ENCODE measurements at places on chromosomes 13 and 19.

GRCh38 chr13:99982036-99982730, 599 bp downstream of the ZIC2 start:
- peak; percentile 47 for DNase-seq

DNA sequence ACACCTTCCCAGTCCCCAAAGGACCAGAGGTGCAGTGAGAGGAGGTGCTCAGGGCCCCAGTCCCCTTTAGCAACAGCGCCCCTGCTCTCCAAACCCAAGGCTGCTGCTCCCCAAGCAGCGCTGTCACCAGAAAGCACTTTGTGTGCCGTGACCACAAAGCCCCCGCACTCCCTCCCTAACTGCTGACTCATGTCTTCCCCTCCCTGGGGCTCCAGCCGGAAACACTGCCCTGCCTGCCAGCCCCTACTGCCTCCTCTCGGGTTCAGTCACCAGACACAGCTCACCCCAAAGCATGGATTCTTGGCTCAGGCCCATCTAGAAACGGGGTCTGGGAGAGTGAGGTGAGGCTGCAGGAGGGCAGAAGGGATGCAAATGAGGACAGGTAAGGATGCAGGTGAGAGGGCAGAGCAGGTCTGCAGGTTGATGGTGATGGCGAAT, 4.9 kb upstream of the TNFSF14 start:
- DNase-seq, result peak; percentile 95

- no peak for DNase-seq
These were observed 185.7 kb downstream of the KATNAL1 start for GRCh38 chr13:30121666-30122065.

- no peak for DNase-seq
These were observed 1.5 kb downstream of the SPATA13 start for GRCh38 chr13:24161980-24162525.

- DNase-seq, result no peak
These were observed 216.5 kb downstream of the EFNB2 start for GRCh38 chr13:106318941-106319411.

- DNase-seq, result no peak
These were observed 126.8 kb upstream of the CACNA1A start for GRCh38 chr19:13633109-13633508.

- no peak for DNase-seq
These were observed 36.1 kb downstream of the TBC1D4 start for GRCh38 chr13:75445717-75446499.

DNA sequence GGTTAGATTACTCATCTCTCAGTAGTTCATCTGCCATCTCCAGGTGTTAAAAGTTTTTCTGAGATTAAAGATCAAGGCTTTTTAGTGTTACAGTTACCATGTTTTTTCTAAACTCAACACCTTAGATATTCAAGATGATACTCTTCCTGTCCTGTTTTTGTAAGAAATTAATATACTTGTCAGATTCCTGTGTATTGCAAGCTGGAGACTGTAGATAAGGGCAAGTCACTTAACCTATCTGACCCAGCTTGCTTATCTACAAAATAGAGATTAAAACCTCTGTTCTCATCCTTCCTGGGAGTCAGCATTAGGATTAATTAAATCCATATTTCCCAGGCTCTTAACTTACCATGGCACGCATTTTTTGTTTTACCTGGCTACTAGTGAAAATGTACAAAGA, 25.2 kb downstream of the SUGT1 start:
- DNase-seq, result no peak

DNA sequence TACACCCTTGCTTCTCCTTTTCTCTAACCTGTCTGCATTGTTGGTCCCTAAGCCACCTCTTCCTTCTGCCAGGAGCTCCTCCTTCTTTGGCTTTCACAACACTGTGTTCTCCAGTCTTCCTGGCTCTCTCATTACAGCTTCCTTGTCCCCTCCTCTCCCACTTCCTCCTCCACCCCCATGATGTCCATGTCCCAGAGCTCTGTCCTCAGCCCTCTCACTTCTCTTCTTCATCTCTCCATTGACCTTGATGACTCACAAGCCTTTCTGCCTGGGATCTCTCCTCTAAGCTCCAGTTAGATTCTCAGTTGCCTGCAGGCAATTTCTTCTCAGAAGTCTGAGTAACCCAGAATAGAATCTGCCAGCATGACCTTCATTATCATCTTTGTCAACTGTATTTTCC, 100.3 kb upstream of the WASF3 start:
- no peak for DNase-seq

GRCh38 chr13:46668302-46668720, 115.3 kb downstream of the LRCH1 start:
- peak; percentile 8 for DNase-seq

DNA sequence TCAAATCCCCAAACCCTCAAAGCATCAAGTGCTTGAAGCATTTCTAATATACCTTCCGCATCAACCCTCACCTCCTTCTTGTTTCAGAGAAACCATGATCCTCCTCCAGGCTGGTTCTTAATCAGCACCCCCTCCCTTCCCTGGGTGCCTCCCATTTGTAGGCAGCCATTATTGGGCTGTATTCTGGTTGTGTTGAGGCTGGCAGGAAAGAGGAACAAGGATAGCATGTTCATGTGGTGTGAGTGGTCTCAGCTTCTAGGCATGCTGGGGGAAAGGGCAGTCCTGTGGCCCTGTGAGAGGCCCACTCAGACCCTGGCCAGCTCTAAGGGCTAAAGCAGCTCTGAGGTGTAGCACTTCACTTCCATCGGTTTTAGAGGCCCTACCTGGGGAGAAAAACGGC, 18.9 kb upstream of the TRIM13 start:
- no peak for DNase-seq

GRCh38 chr19:4930664-4931063, 21.4 kb downstream of the UHRF1 start:
- peak; percentile 38 for DNase-seq

GRCh38 chr13:74000876-74001275, 133.3 kb downstream of the KLF12 start:
- no peak for DNase-seq

DNA sequence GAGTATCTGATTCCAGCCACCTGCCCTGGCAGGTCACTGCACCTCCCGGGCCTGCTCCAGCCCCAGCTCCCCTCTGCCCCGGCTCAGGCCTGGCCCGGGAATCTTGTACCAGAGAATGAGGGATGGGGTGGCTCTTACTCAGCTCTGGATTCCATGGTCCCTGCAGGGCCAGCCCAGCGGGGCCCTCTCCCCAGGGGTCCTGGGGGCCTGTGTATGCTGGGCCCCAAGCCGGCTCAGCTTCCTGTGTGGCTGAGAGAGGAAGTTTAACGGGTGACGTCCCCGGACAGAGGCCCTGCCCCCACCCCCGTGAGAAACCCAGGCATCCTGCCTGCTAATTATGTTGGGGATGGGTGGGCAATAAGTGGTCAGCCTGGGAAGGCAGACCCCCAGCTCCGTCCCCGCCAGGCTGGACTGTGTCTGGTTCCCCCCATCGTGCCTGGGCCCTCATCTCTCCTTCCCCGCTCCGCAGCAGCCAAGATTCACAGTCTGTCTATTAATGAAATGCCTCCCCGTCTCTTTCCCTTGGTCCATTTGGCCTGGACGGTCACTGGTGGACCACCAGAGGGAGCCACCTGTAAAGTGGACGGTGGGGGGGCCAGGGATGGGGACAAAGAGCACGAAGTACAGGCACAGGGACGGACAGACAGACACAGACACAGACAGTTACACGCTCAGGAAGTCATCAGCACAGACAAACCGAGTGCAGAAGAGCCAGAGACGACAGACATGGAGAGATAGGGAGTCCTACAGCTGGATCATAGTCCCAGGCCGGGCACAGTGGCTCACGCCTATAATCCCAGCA, at the start of gene DENND1C:
Gene DENND1C, minus strand, starts transcription at position 247 of the 802 bp plus-strand sequence. Its CDS starts 92 bp downstream, at position 155.
- DNase-seq, result peak; percentile 83

DNA sequence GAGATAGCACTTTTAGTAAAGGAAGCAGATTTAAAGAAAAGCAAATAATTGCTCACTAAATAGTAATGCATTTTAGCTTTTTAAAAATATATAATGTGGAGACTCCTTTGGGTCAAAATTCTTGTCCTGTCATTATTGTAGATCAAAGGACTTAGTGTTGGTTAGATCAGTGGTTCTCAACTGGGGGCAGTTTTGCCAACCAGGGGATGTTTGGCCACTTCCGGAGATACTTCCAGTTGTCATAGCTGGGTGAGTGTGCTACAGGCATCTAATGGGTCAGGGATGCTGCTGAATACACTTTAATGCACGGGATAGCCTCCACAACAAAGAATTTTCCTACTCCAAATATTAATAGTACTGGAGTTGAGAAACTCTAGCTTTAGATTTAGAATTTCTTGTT, 126.8 kb downstream of the LMO7 start:
- DNase-seq, result no peak

All from stimulated activated CD4-positive, alpha-beta T cell treated with anti-CD3 and anti-CD28 coated beads, Interleukin-15, amount 100 ng/mL, for 24 hours (primary cell).